ENCODE measurements at places on chromosomes 4 and X.

GRCh38 chr4:86595426-86595805 is 1.3 kb downstream of the PTPN13 start:
- DNase-seq: peak; percentile 40

DNA sequence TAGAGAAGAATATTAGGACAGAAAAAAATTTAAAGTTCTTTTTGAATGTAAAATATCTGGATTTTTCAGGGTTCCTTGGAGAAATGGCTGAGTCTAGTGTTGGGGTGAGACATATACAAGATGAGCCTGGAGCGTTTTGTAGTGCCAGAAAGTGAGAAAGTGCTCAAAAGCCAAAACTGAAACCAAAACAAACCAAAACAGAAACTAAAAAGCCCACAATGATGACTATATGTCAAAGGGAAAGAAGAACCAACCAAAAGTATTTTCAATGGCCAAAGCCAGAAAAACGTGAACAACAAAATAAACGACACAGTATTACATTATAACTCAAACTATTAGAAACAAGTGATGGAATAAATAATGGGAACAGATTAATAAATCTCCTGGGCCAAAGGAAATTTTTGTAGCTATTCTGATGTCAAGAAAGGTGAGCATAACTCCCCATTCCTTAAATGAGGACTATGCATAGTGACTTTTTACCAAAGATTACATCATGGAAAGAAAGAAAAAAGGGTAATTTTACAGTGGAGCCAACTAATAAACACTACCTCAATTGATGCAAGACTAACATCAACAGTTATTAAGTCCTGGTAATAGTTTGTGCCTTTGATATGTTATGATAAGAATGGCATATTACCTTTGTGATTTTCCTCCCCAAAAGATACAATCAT is 1137.6 kb downstream of the C4orf33 start:
- peak; percentile 66 for DNase-seq

GRCh38 chr4:88244816-88245579 is 39.4 kb downstream of the PPM1K start:
- no peak for DNase-seq

DNA sequence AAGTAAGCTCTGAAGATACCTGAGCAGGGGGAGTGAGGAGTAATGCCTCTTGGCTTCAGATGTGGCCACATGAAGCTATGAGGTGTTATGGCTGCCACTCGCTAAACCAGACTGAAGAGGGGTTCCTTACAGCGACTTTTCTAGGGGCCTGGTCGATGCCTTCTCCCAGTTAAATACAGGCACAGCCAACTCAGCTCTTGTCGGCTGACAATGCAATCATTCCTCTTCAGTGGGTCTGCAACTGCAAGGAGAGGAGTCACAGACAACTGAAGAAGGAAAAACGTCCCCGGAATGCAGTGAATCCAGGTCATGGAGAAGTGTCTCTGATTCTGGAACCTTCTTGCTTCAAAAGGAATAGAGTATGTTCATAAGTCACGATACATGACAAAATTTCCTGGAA is 106.4 kb downstream of the RNF150 start:
- DNase-seq: no peak

- no peak for DNase-seq
Observed at GRCh38 chr4:1535926-1536578, 129.8 kb upstream of the NKX1-1 start.

- no peak for DNase-seq
Observed at GRCh38 chr4:75172551-75172950, 239.6 kb downstream of the PARM1 start.

DNA sequence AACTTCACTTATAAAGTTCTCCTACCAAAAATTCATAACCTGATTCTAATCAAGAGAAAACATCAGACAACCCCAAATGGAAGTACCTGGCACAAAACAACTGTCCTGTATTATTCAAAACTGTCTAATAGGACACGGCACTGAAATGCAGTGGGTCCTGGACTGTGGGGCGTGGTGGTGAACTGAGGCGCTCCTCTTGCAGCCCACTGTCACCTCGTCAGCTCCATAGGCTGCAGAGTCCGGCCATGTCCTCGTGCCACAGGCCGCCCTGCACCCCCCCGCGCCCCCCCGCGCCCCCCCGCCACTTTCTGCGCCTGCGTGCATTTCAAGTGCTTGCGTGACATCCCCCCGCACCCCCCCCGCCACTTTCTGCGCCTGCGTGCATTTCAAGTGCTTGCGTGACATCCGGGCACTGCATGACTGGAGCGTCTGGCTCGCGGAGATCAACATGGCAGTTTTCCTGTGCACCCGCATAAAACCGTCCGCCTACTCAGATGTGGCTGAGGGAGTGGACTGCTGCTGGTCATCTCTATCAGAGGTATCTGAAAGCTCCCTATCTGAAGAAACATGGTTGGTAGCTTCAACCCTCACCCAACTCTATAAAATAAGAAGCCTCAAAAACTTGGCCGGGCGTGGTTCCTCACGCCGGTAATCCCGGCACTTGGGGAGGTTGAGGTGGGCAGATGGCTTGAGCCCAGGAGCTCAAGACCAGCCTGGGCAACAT is 28.8 kb downstream of the ATXN3L start:
- no peak for DNase-seq

- DNase-seq: no peak
Observed at GRCh38 chr4:152594978-152595925, 59.4 kb upstream of the FBXW7 start.

GRCh38 chr4:85779165-85779564 is 304.2 kb downstream of the ARHGAP24 start:
- DNase-seq: peak; percentile 53

DNA sequence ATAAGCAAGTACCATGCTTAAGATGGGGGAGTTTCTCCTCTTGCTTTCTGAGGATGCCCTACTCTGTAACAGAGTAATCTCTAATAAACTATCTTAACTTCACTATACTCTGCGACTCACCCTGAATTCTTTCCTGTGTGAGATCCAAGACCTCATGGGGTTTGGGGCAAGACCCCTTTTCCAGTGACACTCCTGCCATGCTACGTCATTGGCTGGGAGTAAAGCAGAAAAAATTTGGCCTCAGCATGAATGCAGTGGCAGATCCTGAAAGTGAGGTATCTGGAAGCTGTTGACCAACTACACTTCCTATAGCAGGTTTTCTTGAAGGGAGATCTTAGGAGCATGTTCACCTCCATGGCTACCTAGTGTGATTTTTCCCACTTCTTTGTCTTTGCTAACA is 109.1 kb upstream of the MED14 start:
- no peak for DNase-seq

DNA sequence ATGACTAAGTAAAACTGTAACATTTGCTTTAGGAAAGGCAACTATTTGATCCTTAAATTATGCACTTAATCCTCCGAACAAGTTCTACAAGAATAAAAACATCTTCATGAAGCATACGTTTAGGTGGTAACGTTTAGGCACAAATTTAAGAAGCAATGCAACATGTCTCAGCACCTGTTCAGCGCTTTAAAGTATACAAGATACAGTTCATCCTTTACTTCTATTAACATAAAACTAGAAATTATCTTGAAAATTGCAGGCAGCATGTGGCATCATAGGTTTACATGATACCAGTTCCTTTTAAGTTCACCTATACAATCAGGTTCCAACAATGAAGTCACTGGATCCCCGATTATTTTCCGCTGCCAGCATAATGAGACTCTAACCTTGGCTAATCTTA is 1.5 kb downstream of the PLA2G12A start:
- DNase-seq: no peak

DNA sequence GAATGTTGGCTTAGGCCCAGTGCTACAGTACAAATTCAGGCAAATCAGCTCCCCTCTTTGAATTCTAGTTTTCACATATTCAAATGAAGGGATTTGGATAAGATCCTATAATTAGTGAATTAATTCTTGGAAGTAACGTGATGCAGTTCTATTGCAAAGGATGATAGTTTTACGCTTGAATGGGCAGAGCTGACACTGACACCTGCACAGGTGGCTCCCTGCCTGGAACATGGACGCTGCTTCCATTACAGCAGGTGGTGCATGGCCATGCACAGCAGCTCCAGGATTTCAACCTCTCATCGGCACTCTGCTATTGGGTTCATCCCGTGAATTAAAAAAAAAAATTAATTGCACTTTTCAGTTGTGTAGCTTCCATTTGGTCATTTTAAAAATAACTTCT is 28.4 kb upstream of the RPS6KA6 start:
- DNase-seq: no peak

GRCh38 chr4:170675568-170676262 is 586.0 kb upstream of the AADAT start:
- DNase-seq: no peak

- peak; percentile 9 for DNase-seq
Observed at GRCh38 chrX:5236096-5236495, 992.6 kb downstream of the NLGN4X start.

DNA sequence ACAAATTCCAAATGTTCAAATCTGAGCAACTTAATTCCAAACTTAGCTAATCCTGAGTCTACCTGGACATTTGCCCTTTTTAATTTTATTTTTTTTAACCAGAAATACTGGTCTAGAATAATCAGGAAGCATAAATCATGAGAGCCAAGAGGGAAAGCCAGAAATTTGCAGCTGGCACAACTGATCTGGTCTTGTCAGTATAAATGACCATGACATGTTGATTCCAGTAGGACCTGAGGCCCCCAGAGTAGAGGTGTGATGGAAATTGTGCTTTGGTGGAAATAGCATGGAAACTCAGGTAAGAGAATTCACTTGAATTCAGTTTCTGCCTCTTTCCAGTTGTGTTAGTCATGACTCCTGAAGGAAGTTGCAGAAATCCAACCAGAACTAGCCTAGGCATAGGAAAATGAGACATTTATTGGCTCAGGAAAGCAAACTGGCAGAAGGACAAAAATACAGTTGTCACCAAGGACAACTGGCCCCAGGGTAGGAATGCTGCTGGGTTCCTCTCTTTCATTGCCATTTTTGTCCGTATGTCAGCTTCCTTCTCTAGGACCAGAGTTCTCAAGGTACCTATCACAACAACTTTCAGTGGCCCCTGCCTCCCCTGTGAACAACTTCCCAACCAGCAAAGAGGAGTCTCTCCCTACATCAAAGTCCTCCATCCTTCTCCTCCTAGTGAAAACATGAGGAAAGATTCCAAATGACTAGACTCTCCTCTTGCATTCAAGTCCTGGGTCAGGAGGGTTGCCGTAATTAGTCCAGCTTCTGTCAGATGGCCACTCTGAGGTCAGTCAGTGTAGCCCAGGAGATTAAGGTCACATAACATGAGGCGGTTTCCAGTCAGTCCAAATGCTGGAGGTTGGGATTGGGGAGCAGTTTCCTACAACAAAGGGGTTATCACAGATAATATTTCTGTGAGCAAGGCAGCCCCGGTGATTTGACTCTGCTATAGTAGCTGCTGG is 29.3 kb upstream of the MYOZ2 start:
- peak; percentile 67 for DNase-seq

- DNase-seq: peak; percentile 99
Observed at GRCh38 chr4:73740353-73740778, at the start of gene CXCL8. Gene CXCL8, plus strand, starts transcription at chr4:73740569. Its CDS starts 90 bp downstream, at chr4:73740659.

GRCh38 chr4:23818097-23818885 is 71.6 kb downstream of the PPARGC1A start:
- DNase-seq: no peak

- no peak for DNase-seq
Observed at GRCh38 chrX:132375941-132376340, 112.9 kb downstream of the MBNL3 start.

- peak; percentile 66 for DNase-seq
Observed at GRCh38 chr4:57114973-57115372, 4.8 kb upstream of the IGFBP7 start.

DNA sequence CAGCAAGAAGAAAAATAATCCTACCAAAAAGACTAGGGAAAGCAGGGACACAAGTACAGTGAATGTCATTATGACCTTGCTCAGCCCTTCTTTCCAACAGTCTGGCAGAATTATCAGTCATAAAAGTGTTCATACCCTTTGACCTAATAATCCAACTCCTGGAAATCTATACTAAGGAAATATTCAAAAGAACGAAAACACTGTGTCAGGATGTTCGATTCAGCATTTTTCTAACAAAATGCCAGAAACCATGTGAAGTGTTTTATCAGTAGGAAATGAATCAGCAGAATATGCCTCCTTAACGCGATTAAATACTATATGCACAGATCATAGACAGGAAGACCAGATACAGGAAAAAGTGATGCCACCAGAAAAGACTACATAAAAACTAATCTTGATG is 16.2 kb upstream of the S100G start:
- DNase-seq: no peak

DNA sequence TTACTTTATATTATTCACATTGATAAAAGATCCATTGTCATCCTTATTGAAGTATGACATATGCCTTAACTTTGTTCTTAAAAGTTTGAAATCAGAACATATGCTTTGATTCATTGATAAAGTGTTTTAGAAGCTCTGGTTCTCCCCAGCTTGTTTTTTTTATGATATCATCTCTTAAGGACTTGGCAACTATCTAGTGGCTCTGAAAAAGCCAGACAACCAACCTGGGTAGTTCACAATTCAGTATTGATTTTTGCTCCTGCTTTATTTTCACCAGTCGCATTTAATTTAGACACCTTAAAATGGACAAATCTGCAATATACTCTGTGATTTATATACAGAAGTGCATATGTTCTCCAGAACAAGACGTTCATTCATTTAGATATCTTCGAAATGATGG is 70.1 kb downstream of the GRIA2 start:
- DNase-seq: no peak

- no peak for DNase-seq
Observed at GRCh38 chrX:124325732-124326131, 6.7 kb upstream of the TEX13D start.

DNA sequence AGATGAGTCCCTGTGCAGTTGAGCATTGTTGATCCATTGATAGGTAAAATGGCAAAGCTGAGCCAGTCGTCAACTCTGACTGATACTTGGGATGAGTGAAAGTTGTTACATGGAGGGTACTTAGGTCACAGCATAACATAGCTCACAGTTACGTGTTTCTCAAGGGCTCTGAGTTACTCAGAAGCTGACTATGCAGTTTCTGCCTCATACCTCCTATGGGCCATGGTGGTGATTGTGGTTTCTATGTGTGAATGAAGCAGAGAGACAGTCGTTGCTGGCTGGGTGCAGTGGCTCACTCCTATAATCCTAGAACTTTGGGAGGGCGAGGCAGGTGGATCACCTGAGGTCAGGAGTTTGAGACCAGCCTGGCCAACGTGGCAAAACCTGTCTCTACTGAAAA is 30.8 kb downstream of the FRMPD3 start:
- DNase-seq: no peak

DNA sequence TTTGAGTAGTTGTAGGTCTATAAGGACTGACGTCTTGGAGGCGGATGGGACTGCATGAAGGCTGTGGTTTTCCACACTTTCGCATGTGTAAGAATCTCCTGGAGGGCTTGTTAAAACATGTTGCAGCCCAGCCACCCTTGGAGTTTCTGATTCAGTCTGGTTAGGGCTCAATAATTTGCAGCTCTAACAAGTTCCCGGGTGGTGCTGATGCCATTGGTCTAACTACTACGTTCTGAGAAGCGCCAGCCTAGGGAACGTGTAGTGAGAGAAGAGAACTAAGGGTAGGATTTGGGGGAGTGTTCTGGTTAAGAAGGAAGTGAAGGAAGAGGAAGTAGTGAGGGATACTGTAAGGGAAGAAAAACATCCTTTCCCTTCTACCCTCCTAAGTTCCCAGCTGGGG is 138.9 kb downstream of the LARP7 start:
- DNase-seq: no peak

All from RPMI7951 (cell line).